ENCODE measurements at places on chromosomes 7 and 10. TPM values are rescaled to one million over a fixed set of nuclear protein-coding genes. Genes with fewer than 3 reads are reported as not detected.

Gene ACADSB
- 3.9 TPM for total RNA-seq

DNA sequence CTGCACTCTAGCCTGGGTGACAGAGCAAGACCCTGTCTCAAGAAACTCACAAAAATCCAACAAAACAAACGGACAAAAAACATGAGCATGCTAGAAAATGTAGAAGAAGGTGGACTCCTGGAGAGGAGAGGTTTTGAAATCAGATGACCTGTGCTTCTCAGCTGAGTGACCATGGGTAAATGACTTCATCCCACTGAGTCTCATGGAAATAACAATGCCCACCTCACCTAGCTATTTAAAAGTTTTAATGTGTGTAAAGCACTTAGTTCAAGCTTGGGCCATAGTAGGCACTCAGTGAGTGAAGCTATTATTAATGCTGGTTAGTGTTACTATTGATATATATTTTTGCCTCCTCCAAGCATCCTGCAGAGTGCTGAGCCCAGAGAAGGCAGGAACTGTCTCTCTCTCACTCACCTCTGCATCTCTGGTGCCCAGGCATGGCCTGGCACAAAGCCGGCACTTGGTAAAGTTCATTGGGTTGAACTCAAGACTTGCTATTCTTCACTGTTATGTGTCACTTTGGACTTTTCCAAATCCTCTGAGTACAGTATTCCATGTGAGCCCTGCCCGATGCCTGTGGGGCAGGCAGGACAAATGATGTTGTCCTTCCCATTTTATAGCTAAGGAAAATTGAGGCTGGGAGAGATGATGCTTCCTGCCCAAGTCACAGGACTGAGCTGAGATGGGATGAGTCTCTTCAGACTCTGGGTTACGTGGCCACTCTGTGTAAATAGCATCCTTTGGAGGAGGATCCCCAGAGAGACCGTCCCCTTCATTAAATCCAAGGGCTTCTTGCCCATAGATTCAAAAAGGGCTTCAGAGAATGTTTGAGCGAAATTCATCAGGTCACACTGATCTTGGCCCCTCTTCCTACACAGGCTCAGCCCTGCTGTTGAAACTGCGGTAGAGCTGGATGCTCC, 81.4 kb upstream of the EMX2 start:
- no peak for DNase-seq

DNA sequence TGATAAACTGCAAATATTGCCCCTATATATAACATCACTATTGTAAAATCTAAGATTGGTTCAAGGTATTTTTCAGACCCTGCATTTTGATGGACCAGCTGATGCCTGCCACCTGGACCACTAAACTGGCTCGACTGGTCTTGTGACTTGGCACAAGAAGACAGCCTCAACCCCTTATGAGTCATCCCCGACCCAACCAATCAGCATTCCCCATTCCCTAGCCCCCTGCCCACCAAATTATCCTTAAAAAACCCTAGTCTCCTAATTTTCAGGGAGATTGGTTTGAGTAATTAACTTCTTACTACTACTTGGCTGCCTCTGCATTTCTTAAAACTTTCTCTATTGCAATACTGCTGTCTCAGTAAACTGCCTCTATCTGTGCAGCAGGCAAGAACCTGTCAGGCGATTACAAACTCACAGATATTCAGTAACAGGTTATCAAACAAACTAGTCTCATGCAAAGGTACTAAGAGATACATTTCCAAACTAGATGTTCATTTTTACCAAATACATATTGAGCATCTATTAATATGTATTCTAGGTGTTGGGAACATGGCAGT, 5.5 kb downstream of the CCDC186 start:
- DNase-seq, result no peak

Gene FXYD4
- total RNA-seq, result not detected

Gene SCART1
- 0.22 TPM for total RNA-seq

DNA sequence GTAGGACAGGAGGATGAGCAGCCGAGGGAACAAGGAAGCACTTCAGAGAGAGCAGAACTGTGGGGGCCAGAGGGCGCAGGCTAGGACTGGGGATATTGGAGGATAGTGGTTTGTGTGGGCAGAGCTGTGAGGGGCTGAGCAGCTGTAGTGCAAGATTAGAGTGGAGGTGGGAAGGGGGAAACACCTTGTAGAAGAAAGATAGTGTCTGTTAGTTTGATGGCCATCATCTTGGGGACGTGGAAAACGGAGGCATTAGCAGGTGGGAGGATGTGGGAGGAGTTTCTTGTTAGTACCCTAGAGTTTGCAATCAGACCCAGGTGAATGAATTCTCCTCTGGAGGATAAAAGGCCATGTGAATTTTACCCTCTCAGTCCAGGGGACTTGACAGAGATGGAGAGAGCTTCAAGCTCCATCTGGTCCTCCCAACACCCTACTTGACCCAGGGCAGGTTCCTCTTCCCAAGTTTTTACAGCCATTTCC, 34.0 kb downstream of the PRSS2 start:
- DNase-seq, result no peak

Gene TMEM176A
- total RNA-seq, result not detected
